Metanephros (tissue), 2 donors: ENCODE measurements at places on chromosomes 7 and 10. TPM values are rescaled to one million over a fixed set of nuclear protein-coding genes. Genes with fewer than 3 reads are reported as not detected.

The SPDYE2 gene
- not detected for total RNA-seq

The HGF gene
- total RNA-seq = 4.4 TPM

The CYP2E1 gene
- 1.4 TPM for total RNA-seq

The PALS2 gene
- total RNA-seq = 15.4 TPM

The ADCYAP1R1 gene
- 1.9 TPM for total RNA-seq

The RNF32 gene
- total RNA-seq = 1.1 TPM

The ADCY1 gene
- 4.3 TPM for total RNA-seq
